SHP77 (cell line): ENCODE measurements at places on chromosomes 5 and 9.

- peak; percentile 63 for DNase-seq
Observed at GRCh38 chr5:93578813-93579691, 2.0 kb downstream of the NR2F1-AS1 start.

- no peak for DNase-seq
Observed at GRCh38 chr5:67578011-67578410, 381.4 kb upstream of the CD180 start.

- DNase-seq = no peak
Observed at GRCh38 chr9:101508211-101508610, 25.4 kb upstream of the RNF20 start.

- no peak for DNase-seq
Observed at GRCh38 chr5:87916320-87916719, 352.3 kb downstream of the TMEM161B start.

GRCh38 chr5:180618487-180618828 is 27.2 kb upstream of the SCGB3A1 start:
- no peak for DNase-seq
